Right renal pelvis (tissue), 4 donors: ENCODE measurements at places on chromosomes 2 and 18.

- no peak for DNase-seq
Observed at GRCh38 chr2:239668651-239669050, 267.8 kb upstream of the HDAC4 start.

GRCh38 chr2:27916293-27916995 lies 25.9 kb downstream of the BABAM2 start:
- DNase-seq: no peak

GRCh38 chr2:174477759-174478158 lies 9.1 kb downstream of the GPR155 start:
- no peak for DNase-seq

GRCh38 chr2:127634066-127634617 lies 11.8 kb upstream of the GPR17 start:
- DNase-seq: no peak

- no peak for DNase-seq
Observed at GRCh38 chr2:190579915-190580846, 45.7 kb upstream of the NEMP2 start.

- DNase-seq: no peak
Observed at GRCh38 chr2:241352227-241352626, 3.9 kb upstream of the FARP2 start.

GRCh38 chr2:198628596-198628995 lies 824.2 kb downstream of the PLCL1 start:
- no peak for DNase-seq

GRCh38 chr2:39851251-39851650 lies 72.2 kb upstream of the THUMPD2 start:
- no peak for DNase-seq

GRCh38 chr2:226125176-226125883 lies 674.3 kb downstream of the IRS1 start:
- no peak for DNase-seq

DNA sequence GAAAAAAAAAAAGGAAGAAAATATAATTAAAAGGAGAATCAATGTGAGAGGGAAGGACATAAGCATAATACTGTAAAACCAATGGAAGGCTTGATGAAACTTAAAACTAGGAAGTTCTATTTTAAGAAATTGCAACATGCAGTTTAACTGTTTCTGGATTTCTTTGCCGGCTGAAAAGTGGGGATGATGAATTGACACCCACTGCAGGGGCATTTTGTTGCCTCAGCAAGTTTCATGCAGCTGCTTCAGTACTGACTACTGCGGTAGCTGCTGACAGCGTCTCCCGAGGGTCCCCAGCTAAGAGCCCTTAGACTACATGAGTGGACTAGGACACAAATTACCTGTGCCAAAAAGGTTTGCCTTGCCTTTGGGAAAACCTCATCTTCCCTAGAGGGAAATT lies 69.2 kb downstream of the B3GNT2 start:
- DNase-seq: no peak

DNA sequence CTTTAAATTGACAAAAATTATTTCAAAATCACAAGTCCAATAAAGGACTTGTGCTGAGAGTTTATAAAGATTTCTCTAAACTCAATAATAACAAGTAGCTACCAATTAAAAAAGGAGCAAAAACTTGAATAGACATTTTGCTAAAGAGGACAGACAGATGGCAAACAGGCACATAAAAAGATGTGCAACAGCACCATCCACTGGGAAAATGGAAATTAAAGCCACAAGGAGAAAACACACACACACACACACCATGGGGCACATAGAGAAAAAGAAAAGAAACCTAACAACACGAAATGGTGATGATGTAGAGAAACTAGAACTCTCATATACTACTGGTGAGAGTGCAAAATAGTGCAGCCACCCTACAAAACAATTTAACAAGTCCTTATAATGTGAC lies 12.6 kb upstream of the SLC9A4 start:
- DNase-seq: no peak

DNA sequence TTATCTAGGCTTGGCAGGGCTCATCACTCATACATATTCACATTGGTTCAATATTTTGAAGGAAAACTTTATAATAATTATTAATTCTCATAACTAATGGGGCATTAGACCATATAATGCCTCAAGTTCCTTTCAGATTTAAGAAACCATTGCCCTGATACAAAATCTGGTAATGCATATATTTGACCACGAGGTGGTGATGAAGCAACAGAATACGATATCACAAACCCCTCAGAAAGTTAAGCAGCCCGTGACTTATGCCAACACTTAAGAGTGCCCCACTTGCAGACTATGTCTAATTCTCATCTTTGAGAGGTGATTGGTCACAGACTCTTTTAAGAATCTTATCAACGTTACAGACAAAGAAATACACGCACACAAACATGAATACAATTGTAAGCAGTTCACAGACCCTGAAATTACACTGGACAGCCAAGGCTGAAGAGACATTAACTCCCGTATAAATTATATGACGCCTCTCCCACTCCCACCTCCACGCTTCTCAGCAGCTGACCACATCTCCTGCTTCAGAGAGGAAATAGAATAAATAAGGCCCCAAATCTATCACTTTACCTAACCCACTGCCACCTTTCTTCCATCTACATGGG lies 20.7 kb upstream of the DNAH6 start:
- peak; percentile 65 for DNase-seq

GRCh38 chr2:191009541-191010374 lies 4.2 kb downstream of the STAT1 start:
- no peak for DNase-seq

DNA sequence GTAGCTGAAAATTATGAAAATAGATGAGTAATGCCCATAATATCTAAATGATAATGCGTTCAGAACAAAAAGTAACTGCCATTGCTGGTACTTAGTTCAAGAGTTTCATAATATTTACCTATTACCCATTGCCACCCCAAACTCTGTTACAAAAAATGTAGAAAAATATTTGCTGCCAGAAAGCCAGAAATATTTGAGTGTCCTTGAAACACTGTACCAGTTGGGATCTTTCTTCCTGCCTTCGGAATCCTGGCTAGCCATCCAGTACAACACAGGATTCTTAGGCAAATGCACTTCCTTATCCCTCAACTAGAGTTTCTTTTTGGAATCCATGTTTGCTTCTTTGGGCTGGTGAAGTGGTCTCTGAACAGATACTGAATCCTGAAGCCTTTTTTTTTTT lies 207.1 kb downstream of the MCFD2 start:
- no peak for DNase-seq

GRCh38 chr2:153595939-153596338 lies 117.4 kb upstream of the RPRM start:
- DNase-seq: no peak

DNA sequence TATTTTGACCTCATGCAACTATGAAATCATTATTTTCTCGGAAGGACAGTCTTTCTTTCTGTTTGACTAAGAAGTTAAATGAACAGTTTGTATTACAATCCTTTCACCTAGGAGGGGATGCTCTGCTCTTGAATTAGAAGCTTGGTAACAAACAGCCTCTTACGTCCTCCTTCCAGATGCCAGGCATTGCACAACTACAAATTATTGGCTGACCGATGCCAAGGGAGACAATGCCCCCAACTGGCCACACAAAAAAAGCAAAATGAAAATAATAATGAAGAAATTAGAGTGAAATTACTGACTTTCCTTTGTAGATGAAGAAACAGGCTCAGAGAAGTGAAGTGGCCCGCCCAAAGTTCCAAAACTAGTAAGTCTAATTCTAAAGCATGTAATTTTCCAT lies 177.9 kb downstream of the CYRIA start:
- DNase-seq: peak; percentile 38

DNA sequence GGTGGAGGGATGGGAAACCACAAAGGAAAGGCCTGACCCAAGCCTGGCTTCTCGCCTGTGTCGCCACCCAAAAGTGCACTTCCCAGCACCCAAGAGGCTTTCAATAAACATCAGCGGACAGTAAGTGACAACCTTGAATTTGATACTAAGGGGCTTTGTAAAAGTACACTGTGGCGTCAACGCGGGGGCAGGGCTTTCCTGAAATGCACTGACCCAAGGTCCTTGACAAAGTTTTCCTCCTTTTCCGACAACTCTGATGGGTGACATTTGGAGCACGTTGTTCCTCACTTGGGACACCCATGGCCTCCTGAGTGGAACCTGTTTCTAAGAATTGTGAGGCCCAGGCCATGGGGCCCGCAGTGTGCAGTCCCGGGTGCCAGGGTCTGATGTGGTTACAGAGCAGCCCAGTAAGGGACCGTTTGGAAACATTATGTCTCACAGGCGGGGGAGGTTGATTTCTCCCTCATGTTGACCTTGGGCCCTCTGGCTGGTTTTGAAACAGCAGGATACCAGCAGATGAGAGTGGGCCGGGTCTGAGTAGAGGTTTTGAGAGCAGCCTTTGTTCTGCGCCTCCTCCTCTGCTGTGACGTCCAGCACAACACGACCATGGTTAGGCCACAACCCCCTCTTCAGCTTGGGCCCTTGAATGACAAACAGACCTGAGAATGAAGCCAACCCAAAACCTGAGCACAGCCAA lies 2.8 kb upstream of the ZBTB14 start:
- DNase-seq: no peak

GRCh38 chr2:113818382-113818951 lies 62.0 kb upstream of the SLC35F5 start:
- peak; percentile 48 for DNase-seq

DNA sequence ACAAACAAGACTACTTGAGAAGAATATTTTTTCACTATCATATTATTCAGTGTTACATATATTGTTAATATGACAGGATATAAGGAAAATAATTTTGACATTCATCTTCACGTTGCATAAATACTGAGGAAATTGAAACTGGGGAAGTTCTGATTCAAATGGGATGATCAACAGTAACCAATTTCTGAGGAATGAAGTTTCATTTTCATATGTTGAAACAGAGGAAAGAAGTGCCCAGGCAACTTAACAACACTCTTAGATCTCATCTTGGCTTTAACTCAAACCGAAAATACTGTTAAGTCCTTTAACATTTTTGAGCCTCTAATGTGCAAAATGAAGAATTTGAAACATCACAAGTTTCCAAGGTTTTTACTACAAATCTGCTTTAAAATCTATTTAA lies 612.2 kb upstream of the VRK2 start:
- DNase-seq: no peak

DNA sequence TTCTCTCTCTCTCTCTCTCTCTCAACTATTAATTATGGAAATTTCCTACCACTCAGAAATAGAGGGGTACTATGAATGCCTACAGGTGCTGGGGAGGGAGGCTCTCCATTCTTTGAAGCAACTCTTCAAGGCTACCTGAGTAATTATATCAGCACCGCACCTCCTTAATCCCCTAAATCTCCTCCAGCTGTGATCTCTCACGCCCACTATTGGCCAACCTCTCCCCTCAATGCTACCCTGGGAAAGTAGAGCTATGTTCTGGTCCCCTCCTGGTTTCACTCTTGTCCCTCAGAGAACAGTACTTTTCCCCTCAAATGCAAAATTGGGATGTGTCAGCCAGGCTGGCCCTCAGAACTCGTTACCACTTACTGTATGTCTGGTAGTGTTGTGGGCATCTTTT lies 1.6 kb downstream of the MOCOS start:
- DNase-seq: no peak

- no peak for DNase-seq
Observed at GRCh38 chr2:47301277-47301618, 101.7 kb upstream of the MSH2 start.

- no peak for DNase-seq
Observed at GRCh38 chr2:129813404-129813803, 166.1 kb upstream of the RAB6C start.

GRCh38 chr2:128236491-128237035 lies 82.1 kb downstream of the HS6ST1 start:
- no peak for DNase-seq

DNA sequence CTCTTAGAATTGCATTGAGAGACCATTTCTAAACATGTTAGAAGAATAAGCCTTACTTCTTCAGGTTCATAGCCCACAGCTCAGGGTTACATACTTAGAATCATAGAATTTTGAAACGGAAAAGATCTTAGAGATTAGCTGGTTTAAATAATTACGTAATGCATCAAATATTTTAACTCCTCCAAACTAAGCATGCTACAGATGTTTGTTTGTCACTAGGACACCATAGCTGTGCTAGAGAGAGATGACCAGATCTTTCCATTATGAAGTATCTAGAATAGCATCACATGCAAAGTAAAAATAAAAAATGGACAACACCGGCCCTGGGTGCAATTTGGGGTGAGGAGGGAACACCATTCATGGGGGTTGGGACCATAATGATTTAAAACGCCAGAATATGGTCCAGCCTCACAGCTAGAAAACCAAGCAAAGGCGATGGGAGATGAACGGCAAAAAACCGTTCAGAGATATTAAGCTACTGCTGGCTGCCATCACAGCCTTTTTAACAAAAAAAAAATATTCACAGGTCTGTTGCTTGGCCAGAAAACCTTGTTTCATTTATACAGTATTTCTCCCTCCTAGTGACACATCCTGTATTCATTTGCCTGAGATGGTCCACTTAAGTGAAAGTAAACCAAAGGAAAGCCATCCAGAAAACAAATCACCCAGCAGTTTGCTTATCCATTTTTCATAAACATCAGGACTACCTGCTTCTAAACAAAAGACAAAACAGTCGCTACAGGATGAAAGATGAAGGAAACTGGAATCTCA lies 94.2 kb downstream of the EPHA4 start:
- no peak for DNase-seq

- DNase-seq: no peak
Observed at GRCh38 chr2:10989151-10989550, 77.4 kb downstream of the KCNF1 start.

- no peak for DNase-seq
Observed at GRCh38 chr2:177283906-177284305, 19.4 kb upstream of the NFE2L2 start.

- DNase-seq: no peak
Observed at GRCh38 chr18:47248604-47249313, 2.7 kb downstream of the SKOR2 start.

GRCh38 chr18:6057604-6058003 lies 162.3 kb upstream of the TMEM200C start:
- no peak for DNase-seq

DNA sequence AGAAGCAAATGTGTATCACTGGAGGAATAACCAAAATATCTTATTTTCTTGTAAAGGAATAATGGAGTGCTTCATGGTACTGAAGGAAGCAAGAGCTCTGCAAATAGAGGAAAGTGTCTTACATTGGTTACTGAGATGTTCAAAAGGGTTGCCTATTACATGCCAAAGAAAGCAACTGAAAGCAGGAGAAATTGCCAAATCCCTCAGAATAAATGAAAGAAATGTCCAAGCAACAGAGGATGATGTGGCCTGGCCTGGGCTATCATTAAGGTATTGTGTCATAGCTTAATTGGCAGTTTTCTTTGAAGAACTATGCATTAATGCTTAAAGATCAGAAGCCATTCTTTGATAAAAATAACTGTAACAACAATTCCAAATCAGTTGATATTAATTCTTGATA lies 173.7 kb downstream of the RAB3GAP1 start:
- no peak for DNase-seq

- DNase-seq: no peak
Observed at GRCh38 chr18:74249181-74249968, 42.4 kb downstream of the CYB5A start.

DNA sequence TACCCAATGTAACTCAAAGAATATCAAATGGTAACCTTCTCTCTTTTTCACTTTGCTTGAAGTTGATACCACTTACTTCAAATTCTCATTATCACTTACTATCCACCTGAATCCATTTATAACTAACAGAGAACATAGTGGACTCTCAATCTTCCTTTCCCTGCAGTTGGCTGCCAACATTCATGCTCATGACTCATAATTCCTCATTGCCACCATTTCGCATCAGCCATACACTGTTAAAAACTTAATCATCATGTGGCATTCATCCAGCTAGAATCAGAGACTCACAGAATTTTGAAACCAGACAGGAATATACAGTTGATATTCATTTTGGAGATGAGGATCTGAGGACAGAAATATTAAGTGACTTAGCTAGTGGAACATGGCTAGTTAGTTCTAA lies 56.8 kb downstream of the SLC4A10 start:
- DNase-seq: no peak

- peak; percentile 70 for DNase-seq
Observed at GRCh38 chr2:101151146-101151858, at the start of gene TBC1D8. Gene TBC1D8, minus strand, starts transcription at chr2:101151382. Its CDS starts 129 bp downstream, at chr2:101151253.
